ENCODE measurements at places on chromosomes 3 and 15.

- no peak for DNase-seq
Measured at GRCh38 chr15:92808598-92809063, 91.5 kb upstream of the CHD2 start.

GRCh38 chr15:94231723-94232468 is 535 bp downstream of the MCTP2 start:
- DNase-seq: no peak

GRCh38 chr3:32280262-32280910 is 41.9 kb downstream of the CMTM8 start:
- DNase-seq: no peak

DNA sequence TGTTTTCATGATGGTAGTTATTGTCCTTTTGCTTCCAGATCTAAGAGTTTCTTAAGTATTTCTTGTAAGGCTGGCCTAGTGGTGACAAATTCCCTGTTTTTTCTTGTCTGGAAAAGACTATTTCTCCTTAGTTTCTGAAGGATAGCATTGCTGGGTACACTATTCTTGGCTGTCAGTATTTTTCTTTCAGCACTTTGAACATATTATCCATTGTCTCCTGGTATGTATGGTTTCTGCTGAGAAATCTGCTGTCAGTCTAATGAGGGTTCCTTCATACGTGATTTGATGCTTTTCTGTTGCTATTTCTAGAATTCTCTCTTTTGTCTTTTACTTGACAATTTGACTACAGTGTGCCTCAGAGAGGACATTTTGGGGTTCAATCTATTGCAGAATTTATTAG is 134.3 kb downstream of the CGGBP1 start:
- no peak for DNase-seq

DNA sequence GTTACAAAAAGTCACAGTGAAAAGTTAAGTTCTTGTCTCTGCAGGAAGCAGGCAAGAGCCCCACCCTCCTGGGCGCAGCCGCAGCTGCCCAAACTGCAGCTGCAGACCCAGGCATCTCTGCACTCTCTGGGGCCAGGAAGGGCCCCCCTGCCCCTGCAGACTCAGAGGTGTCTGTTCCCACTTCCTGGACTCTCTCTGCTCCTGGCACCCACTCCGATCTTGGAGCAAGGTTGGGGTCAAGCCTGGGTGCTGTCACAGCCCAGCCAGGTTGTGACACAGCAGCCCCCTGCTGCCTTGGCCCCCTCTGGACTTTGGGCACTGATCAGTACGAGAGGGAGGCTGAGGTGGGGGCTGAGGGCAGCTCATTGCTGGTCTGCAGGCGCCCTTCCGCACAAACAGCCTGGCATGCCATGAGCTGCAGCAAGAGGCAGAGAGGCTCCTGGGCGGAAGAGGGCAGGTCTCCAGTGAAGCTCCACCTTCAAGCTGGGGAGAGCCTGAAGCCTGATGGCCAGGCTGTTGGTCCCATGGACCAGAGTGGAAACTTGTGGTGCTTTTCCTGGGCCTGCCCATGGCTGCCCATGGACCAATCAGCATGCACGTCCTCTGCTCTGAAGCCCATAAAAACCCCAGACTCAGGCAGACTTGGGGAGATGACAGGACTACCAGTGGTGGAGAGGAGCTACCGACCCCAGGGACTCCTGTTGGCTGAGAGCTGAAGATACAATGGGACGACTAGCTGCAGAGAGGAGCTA is 42.9 kb upstream of the LRRFIP2 start:
- DNase-seq: no peak

DNA sequence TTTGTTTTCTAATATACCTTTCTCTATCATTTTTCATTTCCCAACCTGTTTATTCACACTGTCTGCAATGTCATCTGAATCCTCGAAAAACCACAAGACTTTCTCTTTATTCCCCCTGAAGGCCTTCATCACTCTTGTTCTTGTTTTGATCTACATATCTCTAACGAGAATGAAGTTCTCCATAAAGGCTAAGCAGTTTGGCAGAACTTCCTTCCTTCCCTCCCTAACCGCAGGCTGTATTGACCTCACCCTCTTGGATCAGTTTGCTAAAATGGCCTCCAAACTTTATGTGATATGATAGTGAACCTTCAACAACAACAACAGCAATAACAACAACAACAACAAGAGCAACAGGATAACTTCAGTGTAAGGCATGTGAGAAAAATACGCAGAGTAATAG is 392.8 kb downstream of the TIGIT start:
- DNase-seq: no peak

- DNase-seq: no peak
Measured at GRCh38 chr3:179186426-179186825, 38.3 kb downstream of the PIK3CA start.

DNA sequence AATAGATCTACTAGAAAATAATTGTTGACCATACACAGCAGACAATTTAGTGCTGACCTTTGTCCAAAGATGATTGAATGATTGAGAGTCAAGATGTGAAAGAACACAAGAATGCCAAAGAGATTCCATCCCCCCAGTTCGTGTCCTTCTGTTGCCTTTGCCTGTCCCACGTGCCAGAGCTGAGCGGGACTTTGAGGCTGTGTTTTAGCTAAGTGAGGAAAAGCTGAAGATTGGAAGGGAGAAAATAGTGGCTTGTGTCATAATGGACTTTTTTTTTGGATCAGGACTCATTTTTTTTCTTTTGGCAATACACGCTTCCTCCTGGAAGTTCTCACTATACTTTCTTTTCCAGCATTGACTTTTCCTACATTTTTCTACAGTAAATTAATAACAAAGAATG is 206.6 kb upstream of the MDFIC2 start:
- no peak for DNase-seq

- no peak for DNase-seq
Measured at GRCh38 chr15:20665653-20666052, 124.1 kb upstream of the GOLGA6L6 start.

DNA sequence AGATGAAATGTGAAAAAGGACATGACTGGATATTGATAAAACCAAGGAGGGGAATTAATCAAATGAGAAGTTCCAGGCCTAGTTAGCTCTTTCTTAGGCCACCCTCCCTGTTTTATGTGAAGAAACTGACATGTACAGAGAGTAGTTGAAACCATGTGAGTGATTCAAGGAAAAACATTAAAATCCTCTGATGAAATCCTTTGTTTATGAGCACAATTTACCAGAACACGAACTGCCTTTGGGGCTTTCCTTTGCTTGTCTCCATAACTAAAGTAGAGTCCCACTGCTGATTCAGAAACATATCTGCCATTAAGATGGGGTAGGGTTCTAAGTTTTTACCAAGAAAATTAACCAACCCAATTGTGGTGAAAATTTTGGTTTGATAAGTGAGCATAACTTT is 558.3 kb downstream of the NR2F2 start:
- DNase-seq: no peak

Measured in activated T-cell treated with anti-CD3 and anti-CD28 coated beads for 4 hours (primary cell).